Stimulated activated CD8-positive, alpha-beta memory T cell treated with anti-CD3 and anti-CD28 coated beads, Interleukin-4, amount 100 ng/mL, for 1 hour (primary cell): ENCODE measurements at places on chromosomes 11 and 22.

DNA sequence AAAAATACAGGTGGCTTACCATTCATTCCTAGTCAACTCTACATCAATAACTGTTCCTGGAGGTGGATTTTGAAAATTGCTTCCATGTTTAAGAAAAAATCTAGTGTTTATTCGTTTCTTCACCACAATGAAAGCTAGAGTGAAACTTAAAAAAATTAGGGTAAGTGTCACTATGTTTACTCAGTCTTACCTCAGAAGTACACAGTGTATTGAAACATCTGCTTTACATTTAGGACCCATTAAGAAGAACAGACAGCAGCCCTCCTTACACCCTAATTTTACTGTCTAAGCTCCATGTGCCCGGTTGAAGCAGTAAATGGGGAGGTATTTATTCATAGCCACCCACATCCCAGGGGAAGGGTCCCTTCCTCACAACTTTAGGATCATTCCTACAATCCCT is 51.4 kb downstream of the PIWIL3 start:
- no peak for DNase-seq

DNA sequence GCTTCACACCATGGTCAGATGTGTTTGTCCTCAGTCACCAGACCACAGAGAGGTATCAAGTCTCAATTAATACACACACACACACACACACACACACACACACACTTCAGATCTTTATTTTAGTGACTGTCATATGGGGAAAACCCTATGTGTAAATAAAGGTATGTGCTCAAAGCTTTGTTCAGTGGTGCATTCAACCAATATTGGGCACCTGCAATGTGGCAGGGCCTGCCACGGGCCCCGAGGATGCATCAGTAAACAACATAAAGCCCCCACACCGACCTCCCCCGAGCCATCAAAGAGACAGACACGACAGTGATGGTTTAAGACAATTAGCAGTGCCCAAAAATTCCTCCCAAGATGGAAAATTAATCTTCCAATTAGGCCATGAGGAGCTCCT is 51.6 kb downstream of the SHANK2 start:
- DNase-seq, result no peak

- no peak for DNase-seq
Observed at GRCh38 chr22:44037519-44038375, 13.6 kb downstream of the PARVB start.

GRCh38 chr11:20117291-20117690 is 43.0 kb downstream of the DBX1 start:
- DNase-seq, result no peak

GRCh38 chr11:118055966-118056365 is 20.9 kb upstream of the TMPRSS4 start:
- no peak for DNase-seq

- no peak for DNase-seq
Observed at GRCh38 chr11:107733518-107733917, 21.7 kb upstream of the SLN start.

- DNase-seq, result no peak
Observed at GRCh38 chr11:122721964-122722266, 66.4 kb downstream of the UBASH3B start.

- no peak for DNase-seq
Observed at GRCh38 chr11:130765951-130766649, 150.2 kb downstream of the SNX19 start.

DNA sequence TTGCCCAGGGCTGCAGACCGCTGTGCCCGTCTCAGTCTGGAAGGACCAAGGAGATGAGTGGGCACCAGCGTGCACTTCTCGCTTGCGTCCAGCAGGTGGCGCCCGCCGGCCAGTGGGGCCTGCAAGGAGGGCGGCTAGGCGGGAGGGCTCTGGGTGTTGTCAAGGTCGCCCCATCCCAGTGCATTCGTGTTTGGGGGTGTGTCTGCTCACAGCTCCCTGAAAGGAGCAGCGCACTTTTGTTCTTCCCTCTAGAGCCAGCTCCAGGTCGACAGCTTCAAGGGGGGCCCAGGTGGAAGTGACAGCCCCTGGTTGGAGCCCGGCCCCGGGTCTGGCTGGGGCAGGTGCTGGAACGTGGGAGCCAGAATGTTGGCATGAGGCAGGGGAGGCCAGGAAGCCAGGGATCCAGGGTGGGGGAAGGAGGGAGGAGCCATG is 23.4 kb upstream of the MPPED1 start:
- peak; percentile 50 for DNase-seq

GRCh38 chr11:68372114-68372513 is 59.7 kb downstream of the LRP5 start:
- DNase-seq, result no peak

DNA sequence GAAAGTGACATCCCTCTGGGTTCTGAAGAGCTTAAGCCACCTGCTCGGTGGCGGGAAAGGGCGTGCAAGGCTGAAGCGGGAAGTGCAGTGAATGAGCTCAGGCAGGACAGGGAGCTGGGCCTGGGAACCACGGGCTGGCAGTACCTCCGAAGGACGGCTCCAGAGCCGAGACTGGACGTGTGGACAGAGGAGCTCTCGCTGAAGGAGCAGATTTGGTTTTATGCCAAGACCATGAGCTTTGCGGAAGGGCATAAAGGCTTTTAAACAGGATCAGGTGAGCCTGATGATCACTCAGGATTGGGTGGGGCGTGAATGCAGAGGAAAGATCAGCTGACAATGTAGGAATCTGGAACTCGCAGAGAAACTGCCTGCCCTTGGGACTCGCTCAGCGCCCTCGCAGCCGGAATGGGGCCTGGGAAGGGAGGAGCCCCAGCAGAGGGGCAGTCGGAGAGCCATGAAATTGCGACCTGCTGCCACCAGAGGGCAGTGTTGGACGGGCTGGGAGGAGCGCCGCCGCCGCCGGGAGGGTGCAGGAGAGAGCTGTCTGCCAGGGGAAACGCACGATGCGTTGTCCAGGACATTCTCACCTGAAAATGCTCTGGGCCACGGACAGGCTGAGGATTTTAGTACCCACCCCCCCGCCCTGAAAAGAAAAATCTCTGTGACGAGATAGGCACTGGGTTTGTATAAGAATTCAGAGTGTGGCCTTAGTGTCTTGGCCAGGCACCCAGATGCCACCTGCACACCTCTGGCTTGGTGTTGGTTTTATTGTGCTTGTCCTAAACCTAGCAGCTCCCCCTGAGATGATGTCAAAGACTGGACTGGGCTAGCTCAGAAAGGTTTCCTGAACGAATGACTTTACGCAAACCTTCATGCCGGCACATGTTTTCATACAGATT is 324.4 kb downstream of the NTM start:
- peak; percentile 17 for DNase-seq

- no peak for DNase-seq
Observed at GRCh38 chr11:34508524-34508923, 5.1 kb downstream of the ELF5 start.

- DNase-seq, result no peak
Observed at GRCh38 chr11:85663080-85663752, 1.7 kb downstream of the CREBZF start.

- no peak for DNase-seq
Observed at GRCh38 chr22:49632199-49633009, 195.3 kb downstream of the BRD1 start.

DNA sequence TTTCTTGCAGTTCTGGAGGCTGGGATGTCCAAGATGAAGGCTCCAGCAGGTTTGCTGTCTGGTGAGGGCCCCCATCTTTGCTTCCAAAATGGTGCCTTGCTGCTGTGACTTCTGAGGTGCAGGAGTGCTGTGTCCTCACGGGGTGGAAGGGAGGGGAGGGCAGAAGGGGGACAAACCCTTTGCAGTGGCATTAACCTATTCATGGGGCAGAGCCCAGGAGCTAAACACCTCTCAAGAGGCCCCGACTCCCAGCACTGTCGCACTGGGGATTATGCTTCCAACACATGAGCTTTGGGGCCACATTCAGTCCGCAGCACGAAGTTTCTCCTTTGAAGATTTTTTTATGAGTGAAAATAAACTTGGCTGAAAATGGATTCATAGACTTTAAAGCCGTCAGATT is 25.5 kb upstream of the OSBPL5 start:
- no peak for DNase-seq

DNA sequence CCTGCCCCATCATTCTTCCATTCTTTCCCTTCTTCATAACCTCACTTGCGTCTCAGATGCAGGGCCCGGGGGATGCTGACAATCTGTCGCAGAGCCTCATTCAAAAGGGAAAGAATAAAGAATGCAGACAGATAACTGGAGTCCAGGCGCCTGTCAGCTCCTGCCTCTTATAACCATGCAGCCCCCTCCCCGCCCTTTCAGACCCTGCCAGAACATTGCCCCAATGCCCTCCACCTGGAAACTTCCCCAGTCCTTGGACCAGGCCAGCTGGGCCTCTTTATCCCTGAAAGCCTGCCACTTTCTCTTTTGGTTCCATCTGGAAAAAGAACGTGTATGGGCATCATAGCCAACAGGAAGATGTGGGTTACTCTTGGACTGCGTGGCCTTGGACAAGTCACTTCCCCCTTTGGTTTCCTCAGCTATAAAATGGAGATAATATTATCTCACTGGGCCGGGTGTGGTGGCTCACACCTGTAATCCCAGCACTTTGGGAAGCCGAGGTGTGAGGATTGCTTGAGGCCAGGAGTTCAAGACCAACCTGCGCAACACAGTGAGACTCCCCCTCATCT is 2.1 kb upstream of the TCF20 start:
- no peak for DNase-seq

- DNase-seq, result no peak
Observed at GRCh38 chr22:29369460-29369859, 18.9 kb downstream of the AP1B1 start.

DNA sequence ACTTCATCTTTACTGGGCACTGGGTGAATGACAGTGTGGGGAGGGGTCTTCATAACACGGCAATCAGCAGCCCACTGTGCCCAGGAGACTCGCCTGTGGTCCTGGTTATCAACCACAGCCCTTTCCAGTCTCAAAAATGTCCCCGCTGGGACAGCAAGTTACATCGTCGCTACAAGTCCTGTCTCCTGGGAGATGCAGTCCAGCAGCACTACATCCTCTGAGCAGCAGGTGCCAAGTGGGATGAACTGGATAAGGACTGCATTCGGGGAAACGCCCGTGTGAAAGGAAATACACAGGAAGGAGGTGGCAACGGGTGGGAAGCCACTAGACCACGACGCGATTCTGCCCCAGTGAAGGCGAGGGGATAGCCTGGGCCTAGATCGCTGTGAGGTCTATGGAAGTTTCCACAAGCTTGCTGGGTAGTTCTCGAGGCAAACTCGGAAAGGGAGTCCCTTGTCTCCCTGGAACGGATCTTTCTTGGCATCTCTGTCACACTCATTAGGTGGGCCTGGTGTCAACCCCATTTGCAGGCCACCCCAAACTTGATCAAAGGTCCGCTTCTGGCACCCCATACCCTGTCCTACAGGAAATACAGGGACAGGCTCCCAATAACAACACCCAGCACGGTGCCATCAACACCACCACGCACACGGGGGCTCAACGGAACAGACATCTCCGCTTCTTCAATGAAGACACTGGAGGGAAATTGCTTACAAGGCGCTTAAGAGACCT is 4.4 kb downstream of the ASCL2 start:
- no peak for DNase-seq

DNA sequence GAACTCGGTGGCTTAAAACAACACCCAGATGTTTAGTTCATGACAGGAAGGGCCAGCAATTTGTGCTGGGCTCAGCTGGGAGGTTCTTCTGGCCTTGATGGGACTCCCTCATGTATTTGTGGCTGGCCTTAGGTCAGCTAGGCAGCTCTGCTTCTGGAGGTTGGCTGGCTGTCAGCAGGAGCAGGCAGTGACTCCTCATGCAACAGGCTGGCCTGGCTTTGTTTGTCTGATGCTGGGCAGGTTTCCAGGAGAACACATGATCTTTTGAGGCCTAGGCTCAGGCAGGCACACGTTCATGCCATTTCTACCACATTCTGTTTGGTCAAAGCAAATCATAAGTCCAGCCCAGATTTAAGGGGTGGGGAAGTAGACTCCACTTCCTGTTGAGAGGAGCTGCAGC is 571.2 kb downstream of the TBC1D22A start:
- no peak for DNase-seq

DNA sequence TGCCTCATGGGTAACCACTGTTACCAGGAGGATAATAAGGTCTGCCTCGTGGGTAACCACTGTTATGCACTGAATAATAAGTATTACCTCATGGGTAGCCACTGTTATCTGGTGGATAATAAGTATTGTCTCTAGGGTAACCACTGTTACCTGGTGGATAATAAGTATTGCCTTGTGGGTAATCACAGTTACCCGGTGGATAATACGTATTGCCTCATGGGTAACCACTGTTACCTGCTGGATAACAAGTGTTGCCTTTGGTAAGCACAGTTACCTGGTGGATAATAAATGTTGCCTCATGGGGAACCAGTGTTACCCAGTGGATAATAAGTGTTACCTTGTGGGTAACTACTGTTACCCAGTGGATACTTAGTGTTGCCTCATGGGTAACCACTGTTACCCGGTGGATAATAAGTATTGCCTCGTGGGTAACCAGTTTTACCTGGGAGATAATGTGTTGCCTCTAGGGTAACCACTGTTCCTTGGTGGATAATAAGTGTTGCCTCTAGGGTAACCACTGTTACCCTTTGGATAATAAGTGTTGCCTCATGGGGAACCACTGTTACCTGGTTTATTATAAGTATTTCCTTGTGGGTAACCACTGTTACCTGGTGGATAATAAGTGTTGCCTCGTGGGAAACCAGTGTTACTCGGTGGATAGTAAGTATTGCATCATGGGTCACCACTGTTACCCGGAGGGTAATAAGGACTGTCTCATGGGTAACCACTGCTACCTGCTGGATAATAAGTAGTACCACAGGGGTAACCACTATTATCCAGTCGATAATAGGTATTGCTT is 10.6 kb upstream of the NXPE4 start:
- DNase-seq, result no peak

DNA sequence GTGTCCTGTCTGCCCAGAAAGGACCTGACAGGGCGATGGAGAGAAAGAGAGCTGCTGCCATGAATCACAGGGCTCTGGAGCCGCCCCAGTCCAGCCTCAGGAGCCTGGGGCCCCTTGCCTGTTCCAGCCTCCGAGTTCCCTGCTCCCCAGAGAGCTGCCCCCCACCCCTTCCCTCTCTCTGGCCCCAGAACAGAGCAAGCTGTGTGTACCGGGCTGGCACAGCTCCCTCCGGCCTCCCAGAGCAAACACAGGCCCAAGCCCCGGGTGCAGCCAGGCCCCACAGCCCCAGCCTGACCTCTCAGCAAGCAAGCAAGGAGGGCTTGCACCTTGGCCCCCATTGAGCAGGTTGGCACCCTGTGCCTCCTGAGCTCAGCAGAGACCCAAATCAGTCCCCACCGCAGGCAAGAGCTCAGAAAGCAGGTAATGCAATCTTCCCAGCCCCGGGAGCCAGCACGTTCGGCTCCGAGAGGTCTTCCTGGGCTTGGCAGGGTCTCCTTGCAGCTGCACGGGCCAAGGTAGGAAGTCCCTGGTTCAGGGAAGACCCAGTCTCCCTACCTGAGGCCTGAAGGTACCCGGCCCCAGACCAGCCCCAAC is 1.4 kb downstream of the PACSIN3 start:
- DNase-seq, result no peak
